Stomach (tissue), 19 donors: ENCODE measurements at places on chromosomes 13 and 19. TPM values are rescaled to one million over a fixed set of nuclear protein-coding genes. Genes with fewer than 3 reads are reported as not detected.

The SLITRK6 gene
- 1.4 TPM for polyA plus RNA-seq

The PSG2 gene
- polyA plus RNA-seq: not detected

The CCDC106 gene
- 19.4 TPM for polyA plus RNA-seq

The ZNF808 gene
- 1.9 TPM for polyA plus RNA-seq

The ZNF536 gene
- 0.53 TPM for polyA plus RNA-seq

The ZNF793 gene
- polyA plus RNA-seq: 1.8 TPM
